Hematopoietic multipotent progenitor cell treated with erythropoietin and hydrocortisone succinate and interleukin-3 and kit ligand, for 8 days (in vitro differentiated cells): ENCODE measurements at places on chromosomes 2 and 18.

GRCh38 chr18:57947117-57947516 lies 96.9 kb upstream of the NEDD4L start:
- DNase-seq: no peak

GRCh38 chr2:170928036-170928823 lies 823 bp upstream of the GORASP2 start:
- DNase-seq: peak; percentile 43

GRCh38 chr18:23106575-23106974 lies 28.7 kb upstream of the CABLES1 start:
- DNase-seq: no peak

GRCh38 chr2:10883066-10883465 lies 28.7 kb upstream of the KCNF1 start:
- DNase-seq: no peak

GRCh38 chr18:46754188-46754587 lies 2.7 kb downstream of the ST8SIA5 start:
- no peak for DNase-seq

- DNase-seq: peak; percentile 58
These were observed 65.9 kb upstream of the SLC16A14 start for GRCh38 chr2:230134496-230135129.

GRCh38 chr2:237686659-237687136 lies 59.3 kb downstream of the LRRFIP1 start:
- DNase-seq: peak; percentile 36

GRCh38 chr2:40367652-40368051 lies 84.2 kb downstream of the SLC8A1 start:
- no peak for DNase-seq

DNA sequence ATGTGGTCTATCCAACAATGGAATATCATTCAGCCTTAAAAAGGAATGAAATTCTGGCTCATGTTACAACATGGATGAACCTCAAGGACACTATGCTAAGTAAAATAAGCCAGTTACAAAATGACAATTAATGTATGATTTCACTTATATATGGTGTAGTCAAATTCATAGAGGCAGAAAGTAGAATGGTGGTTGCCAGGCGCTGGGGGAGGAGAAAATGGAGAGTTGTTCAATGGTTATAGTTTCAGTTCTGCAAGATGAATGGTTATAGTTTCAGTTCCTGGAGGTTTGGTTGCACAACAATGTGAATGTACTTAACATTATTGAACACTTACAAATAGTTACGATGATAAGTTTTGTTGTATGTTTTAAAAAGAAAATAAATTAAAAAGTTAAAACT lies 79.2 kb upstream of the IL1R2 start:
- no peak for DNase-seq

DNA sequence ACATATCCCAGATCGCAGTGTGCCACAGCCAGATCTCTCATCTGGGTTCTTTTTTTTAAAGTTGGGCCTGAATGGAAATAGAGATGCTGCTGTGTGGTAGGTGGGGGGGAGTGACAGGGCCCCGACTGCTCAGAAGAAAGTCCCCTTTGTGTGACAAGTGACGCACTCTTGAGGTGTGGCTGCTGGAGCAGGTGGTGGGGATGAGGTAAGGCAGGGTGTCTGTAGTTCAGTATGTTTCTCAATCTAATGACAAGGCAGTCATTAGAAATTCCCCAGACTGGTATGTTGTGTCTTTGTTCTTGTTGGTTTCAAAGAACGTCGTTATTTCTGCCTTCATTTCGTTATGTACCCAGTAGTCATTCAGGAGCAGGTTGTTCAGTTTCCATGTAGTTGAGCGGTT lies 128.8 kb upstream of the TACR1 start:
- no peak for DNase-seq

- no peak for DNase-seq
These were observed 184.8 kb upstream of the SOX11 start for GRCh38 chr2:5507367-5507766.

DNA sequence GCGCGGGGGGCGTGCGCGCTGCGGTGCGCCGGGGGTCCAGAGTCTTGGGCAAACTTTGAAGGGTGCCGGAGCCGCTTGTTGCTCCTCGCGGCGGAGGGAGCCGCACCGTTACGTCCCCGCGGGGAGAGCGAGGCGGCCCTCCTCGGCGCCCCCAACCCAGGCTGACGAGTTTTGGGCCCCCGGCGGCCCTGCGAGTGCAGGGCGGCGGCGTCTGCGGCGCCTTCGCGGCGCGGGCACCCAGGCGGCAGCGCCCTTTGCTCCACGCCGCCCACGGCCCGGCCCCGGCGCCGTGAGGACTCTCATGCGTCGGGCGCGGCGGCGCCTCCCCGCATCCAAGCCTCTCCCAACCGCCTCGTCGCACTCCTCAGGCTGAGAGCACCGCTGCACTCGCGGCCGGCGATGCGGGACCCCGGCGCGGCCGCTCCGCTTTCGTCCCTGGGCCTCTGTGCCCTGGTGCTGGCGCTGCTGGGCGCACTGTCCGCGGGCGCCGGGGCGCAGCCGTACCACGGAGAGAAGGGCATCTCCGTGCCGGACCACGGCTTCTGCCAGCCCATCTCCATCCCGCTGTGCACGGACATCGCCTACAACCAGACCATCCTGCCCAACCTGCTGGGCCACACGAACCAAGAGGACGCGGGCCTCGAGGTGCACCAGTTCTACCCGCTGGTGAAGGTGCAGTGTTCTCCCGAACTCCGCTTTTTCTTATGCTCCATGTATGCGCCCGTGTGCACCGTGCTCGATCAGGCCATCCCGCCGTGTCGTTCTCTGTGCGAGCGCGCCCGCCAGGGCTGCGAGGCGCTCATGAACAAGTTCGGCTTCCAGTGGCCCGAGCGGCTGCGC lies 814 bp downstream of the FZD7 start:
- DNase-seq: peak; percentile 21

- no peak for DNase-seq
These were observed 211.8 kb downstream of the EPHA4 start for GRCh38 chr2:221360312-221360711.

- peak; percentile 15 for DNase-seq
These were observed 98.8 kb downstream of the DPP4 start for GRCh38 chr2:161975062-161975812.

GRCh38 chr2:199457147-199458008 lies at the start of gene SATB2:
TSS of gene SATB2 (minus strand) at chr2:199457939. CDS start at chr2:199456037, 1,902 bp downstream.
- DNase-seq: no peak

- DNase-seq: no peak
These were observed 118.4 kb downstream of the ZNF407 start for GRCh38 chr18:74715865-74716712.

GRCh38 chr2:29066997-29067605 lies 7.2 kb downstream of the PCARE start:
- DNase-seq: no peak

DNA sequence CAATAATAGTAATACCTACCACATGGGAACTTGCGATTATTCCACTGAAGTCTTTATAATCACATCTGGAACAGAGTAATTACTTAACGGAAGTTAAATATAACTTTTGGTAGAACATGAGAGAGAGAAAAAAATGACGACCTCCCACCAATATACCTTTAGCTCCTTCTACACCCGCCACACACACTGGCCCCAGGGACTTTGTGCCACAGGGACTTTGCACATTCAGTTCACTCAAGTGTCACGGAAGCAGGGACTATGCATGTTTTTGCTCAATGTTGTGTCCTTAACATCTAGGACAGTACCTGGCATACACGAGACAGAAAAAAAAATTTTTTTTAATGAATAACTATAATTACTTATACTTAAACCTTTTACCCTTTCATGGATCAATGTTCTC lies 4.0 kb downstream of the GPR155 start:
- no peak for DNase-seq

DNA sequence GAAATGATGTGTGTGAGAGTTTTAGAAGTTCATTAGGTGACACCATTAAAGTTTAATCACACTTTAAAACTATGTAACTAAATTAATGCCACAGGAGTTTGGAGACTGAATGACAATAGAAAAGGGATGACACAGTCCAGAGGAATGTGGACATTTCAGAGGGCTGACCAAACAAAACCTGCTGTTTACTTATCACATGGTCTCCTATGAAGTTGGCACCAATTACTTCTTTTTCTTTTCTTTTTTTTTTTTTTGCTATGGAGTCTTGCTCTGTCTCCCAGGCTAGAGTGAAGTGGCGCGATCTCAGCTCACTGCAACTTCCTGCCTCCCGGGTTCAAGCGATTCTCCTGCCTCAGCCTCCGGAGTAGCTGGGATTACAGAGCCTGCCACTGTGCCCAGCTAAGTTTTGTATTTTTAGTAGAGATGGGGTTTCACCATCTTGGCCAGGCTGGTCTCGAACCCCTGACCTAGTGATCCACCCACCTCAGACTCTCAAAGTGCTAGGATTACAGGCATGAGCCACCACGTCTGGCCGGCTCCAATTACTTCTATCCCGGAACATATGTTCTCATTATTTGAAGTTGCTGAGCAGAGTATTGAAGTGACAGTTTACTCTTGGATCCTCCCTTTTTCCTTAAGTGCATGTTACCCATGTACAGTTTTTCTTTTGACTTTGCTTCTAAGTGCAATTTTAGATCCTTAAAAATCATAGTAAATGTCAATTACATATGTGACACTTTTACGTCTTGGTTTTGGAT lies 4.3 kb downstream of the AGPS start:
- no peak for DNase-seq

DNA sequence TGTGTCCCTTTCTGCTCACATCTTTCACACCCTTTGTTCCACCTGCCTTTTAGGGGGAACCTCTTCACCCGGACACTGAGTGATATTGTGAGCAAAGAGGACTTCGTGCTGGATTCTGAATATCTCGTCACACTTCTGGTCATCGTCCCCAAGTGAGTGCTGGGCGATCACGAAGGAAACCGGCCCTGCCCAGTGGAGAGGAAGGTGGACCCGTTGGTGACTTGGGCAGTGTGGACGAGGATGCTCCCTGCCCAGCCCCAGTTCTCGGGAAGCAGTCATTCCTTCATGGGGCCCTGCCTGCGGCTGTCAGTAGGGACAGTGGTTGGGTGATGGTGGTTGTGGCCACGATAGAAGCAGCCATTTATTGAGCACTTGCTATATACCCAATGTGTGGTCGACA lies 40.8 kb downstream of the PDIA6 start:
- no peak for DNase-seq

DNA sequence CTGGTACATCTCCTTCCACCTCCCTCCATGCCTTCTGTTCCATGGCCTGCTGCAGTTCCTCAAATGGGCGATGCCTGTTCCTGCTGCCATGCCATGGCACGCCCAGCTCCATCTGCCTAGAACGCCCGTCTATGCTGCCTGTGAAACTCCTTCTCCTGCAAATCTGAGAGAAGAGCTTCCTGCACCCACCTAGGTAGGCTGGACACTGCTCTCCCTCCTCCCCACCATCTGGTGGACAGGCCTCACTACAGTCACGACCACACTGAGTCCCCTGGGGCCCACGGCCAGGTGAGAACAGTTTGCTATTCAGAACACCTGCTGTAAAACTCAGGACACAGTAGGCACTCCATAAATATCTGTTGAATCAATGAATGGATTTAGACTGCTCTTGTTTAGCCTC lies 92.4 kb downstream of the LAMA1 start:
- no peak for DNase-seq

GRCh38 chr2:12183032-12183645 lies 436.7 kb downstream of the LPIN1 start:
- no peak for DNase-seq

DNA sequence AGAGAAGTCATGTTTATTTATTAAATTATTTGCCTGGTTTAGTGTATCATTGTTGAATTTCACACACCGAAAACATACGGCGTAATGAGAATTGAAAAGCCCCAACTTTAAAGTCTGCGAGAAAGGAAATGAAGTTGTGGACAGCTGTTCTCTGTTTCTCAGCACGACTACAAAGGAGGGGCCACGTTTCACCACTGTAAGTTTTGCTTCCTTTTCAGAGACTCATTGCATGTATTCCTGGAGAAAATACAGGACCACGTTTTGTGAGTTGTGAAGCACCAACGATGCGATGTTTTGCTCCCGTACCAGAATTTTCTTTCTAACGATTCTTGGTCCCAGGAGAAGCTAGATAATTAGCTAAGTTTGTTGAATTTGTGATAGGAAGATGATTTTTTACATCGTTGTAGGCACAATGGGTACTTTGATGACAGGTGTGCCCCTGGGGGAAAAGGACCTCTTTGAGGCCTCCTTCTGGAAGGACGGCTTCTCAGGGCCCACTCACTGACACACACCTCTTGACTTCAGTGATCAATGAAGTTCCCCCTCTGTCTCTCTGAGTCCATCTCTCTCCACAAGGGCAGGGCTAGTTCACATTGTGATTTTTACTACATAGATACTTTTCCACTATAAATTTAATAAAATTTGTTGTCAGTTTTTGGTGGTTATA lies 23.7 kb upstream of the ACKR3 start:
- no peak for DNase-seq

DNA sequence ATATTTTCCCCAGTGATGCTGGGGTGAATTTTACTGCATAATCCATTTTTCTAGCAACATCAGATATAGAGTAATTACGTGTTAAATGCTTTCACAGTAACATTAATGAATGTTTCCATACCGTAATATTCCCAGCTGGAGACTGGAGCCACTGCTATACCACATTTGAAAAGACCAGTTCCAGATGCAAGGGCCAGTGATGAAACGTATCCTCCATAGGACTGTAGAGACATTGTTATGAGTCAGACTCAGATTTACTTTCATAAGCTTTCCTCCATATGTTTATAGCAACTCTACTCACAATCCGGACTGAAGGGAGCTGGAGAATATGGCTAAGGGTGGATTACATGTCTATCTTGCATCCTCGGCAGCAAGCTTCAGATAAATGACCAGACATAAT lies 22.7 kb upstream of the GCG start:
- no peak for DNase-seq

DNA sequence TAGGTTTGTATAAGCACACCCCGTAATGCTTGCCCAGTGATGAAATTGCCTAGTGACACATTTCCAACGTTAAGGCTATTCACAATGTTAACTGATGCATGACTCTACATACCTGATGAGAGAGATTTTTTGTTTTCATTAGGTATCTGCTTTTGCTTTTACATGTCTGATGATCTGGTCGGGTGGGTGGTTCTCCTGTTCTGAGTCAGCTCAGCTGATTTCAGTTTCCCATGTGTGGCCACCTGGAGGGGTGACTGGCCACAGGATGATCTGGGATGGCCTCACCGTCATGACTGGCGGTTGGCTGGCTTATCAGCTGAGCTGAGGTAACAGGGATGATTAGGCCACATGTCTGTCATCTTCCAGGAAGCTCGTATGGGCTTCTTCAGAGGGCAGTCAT lies 33.8 kb upstream of the ACYP2 start:
- peak; percentile 78 for DNase-seq

DNA sequence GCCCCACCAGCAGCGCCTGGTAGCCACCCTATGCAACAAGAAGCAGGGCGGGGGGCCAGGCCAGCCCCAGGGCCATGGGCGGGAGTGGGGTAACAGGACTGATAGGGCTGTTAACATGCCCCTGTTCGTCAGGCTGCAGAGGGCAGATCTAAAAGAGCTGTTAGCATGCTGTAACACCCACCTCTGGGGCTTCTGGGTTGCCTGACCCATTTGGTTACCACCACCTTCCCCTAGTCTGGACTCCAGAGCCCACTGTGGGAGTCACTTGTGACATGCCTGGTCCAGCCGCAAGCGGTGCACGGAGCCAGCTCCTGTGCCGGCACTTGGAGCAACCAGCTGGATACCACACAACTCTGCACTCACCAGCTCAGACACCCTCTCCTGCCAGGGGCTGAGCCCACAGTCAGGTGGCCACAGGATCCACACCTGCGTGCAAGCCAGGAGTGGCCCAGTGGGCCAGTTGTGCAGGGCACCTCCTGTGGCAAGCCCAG lies 2.1 kb downstream of the METTL8 start:
- DNase-seq: peak; percentile 39
